ENCODE measurements at places on chromosomes 7 and 10.

GRCh38 chr7:2120841-2121830 is 111.6 kb downstream of the MAD1L1 start:
- DNase-seq: no peak

GRCh38 chr7:119895320-119895719 is 377.7 kb upstream of the KCND2 start:
- DNase-seq: no peak

GRCh38 chr7:123230147-123230546 is 30.4 kb upstream of the SLC13A1 start:
- DNase-seq: no peak

DNA sequence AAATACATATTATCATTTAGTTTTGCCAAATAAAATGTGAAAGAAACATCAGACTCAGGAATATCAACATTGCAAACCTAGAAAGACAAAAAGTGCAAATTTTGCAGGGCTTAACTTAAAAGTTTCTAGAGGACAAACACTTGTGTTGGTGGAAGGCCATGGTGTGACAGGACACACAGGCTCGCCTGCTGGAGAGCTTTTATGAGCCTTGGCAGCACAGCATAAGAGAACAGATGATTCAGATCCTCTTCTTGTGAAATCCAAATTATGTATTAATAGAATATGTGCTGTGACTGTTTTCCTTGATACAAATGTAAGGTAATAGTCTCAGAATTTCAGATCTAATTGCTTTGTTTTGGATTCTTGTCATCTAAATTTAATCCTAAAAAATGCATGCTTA is 72.9 kb upstream of the ABCB5 start:
- no peak for DNase-seq

- no peak for DNase-seq
Measured at GRCh38 chr10:75495434-75496190, 64.2 kb downstream of the LRMDA start.

DNA sequence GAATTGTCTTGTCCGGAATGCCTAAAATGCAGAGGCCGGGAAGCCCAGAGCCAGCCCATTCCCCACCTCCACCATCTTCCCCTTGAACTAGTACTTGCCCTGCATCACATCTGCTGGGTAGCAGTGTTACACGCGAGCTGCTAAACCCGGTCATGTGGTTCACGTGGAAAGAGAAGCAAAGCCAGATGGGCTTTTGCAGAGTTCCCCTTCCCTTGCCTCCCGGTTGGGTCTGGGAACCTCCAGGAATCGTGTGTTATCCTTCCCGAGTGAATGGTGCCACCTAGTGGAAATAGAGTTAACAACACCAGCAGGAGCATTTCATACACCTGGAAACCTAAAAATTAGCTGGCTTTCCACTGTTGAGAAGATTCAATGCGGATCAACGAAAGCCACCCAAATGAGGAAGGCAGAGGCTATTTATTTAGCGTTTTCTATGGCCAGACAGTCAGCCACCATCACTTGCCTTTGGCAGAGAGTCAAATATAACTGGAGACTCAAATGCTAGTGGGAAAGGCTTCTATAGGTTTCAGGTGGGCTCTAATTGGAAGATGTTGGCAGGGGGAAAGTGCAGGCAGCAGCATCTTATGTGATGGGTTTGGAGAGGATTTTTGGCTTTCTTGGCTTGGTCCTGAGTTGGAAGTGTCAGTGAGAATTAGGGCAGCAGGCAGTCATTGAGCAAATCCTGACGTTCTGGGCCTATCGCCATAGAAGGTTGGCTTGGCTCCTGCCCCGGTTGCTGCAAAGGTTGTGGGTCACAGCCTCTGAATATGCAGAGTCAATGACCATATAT is 12.9 kb upstream of the DENND2A start:
- DNase-seq: no peak

DNA sequence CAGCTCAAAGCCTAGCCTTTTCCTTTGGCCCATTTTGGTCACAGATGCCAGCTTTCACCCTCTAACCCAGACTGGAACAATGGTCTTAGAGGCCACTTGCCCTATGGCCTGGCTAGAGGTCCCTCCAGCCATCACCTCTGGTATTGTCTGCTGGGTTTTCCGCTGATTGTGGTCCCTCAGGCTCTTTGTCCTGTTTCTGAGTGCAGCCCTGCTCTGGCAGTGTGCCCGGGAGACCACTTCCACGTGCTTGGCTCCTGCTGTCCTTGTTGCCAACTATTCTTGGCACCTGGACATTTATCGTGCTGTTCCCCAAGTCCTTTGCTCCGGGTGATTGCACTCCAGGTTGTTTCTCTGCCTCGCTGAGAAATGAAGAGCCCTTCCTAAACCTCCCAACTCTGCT is 53.3 kb upstream of the FAM180A start:
- no peak for DNase-seq

GRCh38 chr7:137669706-137670105 is 177.1 kb downstream of the DGKI start:
- DNase-seq: no peak

DNA sequence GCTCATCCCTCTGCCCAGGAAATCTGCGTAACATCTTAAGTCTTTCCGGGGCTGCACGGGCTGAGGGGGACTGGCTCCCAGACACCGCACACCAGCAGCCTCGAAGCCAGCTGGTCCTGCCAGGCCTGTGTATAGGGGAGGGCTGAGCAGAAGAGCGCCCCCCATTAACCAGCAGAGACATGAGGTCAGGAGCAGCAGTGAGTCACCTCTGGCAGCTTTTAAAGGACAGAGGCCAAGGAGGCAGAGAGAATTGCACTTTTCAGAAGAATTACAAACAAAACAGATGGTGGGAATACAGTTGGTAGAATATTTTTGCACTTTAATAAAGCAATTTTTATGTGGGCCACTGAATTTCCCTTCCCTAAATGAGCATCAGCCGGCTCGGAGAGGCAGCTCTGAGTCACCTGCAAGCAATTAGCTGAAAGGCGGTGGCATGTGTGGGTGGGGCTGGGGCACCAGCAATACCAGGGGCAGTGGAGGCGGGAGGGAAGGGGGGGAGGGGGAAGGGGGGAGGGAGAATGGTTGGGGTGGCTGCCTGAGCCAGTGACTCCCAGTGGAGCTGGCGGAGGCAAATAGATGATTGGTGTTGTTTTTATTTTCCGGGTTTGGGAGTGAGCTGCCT is 39.1 kb downstream of the GOLGA7B start:
- DNase-seq: no peak

DNA sequence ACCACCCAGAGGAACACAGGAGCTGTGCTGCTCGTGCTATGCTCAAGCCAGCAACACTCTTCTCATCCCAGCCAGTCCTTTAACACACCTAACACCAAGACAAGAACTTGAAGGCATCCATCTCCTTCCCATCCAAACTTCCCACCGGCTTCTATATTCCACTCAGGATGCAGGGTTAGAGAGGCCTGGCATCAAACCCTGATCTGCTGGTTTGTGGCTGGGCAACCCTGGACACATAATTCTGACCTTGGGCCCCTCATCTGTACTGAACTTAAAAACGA is 5.6 kb upstream of the MYO1G start:
- no peak for DNase-seq

- no peak for DNase-seq
Measured at GRCh38 chr7:2622869-2623697, 8.7 kb upstream of the TTYH3 start.

- DNase-seq: peak; percentile 9
Measured at GRCh38 chr10:69123306-69123746, 652 bp upstream of the VPS26A start.

GRCh38 chr7:36600869-36601530 is 123.3 kb downstream of the AOAH start:
- no peak for DNase-seq

DNA sequence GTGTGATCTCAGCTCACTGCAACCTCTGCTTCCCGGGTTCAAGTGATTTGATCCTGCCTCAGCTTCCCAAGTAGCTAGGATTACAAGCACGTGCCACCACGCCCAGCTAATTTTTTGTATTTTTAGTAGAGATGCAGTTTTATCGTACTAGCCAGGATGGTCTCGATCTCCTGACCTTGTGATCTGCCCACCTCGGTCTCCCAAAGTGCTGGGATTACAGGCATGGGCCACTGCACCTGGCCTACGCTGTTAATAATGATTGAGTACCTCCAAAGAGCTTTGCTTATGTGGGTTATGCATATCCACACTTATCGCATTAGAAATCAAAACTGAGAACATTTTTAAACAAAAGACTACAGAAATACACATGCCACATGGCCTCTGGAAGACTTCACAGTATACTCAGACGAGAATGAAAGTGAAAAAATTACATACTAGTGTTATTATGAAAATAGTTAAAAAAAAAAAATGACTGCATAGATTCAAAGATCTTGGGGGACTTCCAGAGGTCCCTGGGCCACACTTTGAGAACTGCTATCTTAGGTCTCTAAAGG is 25.4 kb downstream of the RPP38 start:
- no peak for DNase-seq

DNA sequence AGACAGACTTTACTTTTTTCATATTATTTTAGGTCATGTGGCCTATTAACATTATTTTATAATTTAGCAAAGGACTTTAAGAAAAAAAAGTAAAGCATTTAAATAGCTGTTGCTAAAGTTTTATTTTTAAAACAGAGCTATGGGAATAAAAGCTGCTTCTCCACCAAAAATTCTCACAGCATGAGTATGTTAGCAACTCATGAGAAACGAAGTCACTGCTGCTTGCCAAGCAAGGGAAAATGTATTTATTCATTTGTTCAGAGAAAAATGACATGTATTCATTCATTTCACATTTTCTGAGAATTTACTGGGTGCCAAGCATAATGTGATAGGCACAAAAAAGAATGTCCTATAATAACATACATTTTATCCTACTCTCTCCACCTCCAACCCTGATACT is 5.1 kb downstream of the LRRC72 start:
- no peak for DNase-seq

- no peak for DNase-seq
Measured at GRCh38 chr10:73517166-73517888, 21.5 kb upstream of the PPP3CB start.

- no peak for DNase-seq
Measured at GRCh38 chr7:22154143-22154529, 202.8 kb downstream of the RAPGEF5 start.

- no peak for DNase-seq
Measured at GRCh38 chr10:16904639-16905061, 87.4 kb upstream of the RSU1 start.

GRCh38 chr7:142177869-142178268 is 66.4 kb downstream of the MGAM2 start:
- DNase-seq: no peak

GRCh38 chr7:28258240-28258639 is 77.6 kb upstream of the JAZF1 start:
- no peak for DNase-seq

GRCh38 chr10:99761365-99761764 is 21.1 kb upstream of the ABCC2 start:
- DNase-seq: no peak

GRCh38 chr10:121788717-121789116 is 139.1 kb downstream of the ATE1 start:
- DNase-seq: no peak

GRCh38 chr7:159237022-159237653 is 92.5 kb upstream of the VIPR2 start:
- no peak for DNase-seq

DNA sequence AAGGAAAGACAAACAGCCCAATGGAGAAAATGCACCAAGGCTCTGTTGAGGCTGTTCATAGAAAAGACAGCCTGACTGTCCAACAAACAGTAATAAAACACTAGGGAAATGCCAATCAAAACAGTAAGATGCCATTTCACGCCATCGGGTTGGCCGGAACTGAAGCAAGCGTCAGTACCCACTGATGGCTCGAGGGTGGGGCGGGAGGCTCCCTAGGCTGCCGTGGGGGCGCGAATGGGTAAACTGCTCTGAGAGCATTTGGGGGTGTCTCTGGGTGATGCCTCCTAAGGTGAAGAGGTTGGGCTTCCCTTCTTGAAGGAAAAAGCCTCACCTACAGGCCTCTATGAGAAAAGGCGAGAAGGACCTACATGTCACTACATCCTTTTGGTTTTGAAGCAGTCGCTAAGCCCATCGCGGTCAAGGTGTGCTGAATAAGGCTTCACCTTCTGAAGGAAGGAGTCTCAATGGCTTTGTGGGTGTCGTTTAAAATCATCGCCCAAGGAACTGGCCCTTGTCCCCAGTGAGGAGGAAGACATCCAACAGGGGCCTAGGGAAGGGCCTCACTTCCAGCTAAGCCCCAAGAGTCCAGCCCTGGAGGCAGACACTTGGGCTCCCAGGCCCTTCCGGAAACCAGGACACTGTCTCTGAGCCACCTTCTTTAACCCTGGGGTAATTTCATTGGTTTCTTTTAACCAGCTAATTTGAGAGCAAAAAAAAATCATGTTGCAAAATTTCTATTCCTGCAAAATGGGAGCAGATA is 98.5 kb upstream of the PPP2R2D start:
- no peak for DNase-seq

- DNase-seq: no peak
Measured at GRCh38 chr7:155752756-155753445, 59.4 kb downstream of the SHH start.

GRCh38 chr10:102779680-102780526 is 36.2 kb downstream of the WBP1L start:
- no peak for DNase-seq

DNA sequence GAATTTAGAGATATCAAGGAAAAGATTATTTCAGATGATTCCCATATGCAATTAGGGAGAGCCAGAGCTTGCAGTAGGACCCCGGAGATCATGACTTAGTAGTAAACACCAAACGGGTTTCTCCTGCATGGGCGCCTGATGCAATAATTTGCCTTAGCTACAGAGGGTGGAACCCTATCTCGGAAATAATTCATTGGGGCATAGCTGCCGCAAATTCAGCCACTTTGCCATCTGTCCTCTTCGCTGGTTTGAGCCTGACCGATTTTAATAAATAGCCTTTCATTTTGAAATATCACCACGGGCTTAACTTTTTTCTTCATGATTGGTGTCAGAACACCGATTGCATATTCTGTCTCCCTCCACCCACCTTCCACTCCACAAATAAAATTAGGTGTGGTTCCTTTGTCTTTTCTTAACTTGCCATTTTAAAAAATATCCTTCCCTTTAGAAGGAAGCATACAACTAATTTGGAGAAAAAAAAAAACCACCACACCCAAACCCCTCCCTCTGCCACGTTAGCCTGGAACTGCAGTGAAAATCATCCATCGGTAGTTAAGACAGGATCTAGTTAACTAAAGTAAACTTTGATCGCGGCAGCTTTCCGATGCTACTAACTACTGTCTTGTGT is 1.4 kb downstream of the GARS1 start:
- DNase-seq: no peak

DNA sequence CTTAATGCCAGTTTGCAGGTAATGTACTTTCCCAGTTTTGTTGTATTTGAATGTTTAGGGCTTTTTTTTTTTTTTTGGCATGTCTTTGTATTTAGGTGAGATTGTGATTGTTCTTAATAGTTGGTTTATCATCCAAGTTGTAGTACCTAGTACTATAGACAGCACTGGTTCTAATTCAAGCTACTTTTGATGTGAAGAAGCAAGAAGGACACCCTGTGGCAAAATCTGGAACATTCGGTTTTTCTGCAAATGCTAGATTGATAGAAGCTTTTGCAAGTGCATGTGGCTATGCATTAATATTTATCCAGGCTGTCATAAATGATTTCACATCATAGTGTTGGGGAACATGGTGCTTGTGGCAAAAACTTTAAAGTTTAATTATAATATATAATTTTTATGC is 248.9 kb downstream of the FOXP2 start:
- no peak for DNase-seq

- DNase-seq: no peak
Measured at GRCh38 chr10:112952282-112953173, 2.5 kb downstream of the TCF7L2 start.

GRCh38 chr7:105003275-105003674 is 10.7 kb upstream of the KMT2E start:
- DNase-seq: no peak
